ENCODE measurements at places on chromosomes 13 and 19. TPM values are rescaled to one million over a fixed set of nuclear protein-coding genes. Genes with fewer than 3 reads are reported as not detected.

- H3K36me3 ChIP-seq: no peaks in the 10 kb centered on the region
- no peak for DNase-seq
- no peaks in the 10 kb centered on the region for H3K27me3 ChIP-seq
- H3K4me1 ChIP-seq: no peaks in the 10 kb centered on the region
- no peak overlapping the region for H3K4me3 ChIP-seq
- no peak overlapping the region for H3K27ac ChIP-seq
Observed at GRCh38 chr13:31067416-31068118, 94.1 kb downstream of the HSPH1 start.

DNA sequence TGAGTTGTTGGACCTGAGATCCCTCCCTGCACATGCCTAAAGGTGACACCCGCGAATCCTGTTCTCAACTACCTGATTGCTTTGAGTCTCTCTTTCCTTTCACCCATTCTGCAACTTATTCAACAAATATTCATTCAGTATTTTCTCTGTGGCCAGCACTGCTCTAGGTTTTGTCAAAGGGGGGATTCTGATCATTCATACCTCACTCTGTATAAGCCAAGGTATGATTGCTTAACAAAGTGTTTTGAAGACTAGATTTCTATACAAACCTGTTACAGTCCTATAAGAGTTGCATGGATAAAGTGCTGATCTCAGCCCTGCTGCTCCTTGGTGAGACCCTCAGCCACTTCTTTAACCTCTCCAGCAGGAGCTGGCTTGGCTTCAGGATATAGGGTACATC lies 409.7 kb downstream of the KCNRG start:
- no peak overlapping the region for H3K4me3 ChIP-seq
- H3K36me3 ChIP-seq: no peaks in the 10 kb centered on the region
- no peak for DNase-seq
- no peak overlapping the region for H3K27ac ChIP-seq

DNA sequence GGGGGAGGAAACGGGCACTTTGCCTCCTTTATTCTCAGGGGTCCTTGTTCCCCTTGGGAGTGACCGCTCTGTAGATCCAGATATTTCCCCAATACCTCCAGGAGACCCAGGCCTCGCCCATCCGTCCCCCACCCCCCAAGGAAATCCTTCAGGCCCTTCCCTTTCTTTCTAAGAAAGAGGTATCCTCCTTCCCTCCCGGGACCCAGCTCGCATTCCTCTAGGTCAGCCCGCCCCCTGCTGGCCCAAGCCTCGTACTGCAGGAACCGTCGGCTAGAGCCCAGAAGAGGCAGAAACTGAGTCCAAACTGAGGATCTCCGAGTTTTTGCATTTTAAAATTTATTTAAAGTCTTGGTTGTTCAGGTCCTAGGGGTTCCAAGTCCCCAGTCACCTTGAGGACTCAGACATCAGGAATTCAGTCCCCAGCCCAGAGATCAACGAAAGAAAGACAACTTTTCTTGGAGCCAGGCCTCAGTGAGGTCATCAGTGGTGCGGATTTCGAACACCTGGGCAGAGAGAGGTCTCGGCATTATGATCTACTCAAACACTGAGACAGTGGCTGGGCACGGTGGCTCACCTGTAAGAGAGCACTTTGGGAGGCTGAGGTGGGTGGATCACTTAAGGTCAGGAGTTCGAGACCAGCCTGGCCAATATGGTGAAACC lies 7.5 kb upstream of the LRFN1 start:
- no peaks in the 10 kb centered on the region for H3K4me1 ChIP-seq
- no peak overlapping the region for H3K4me3 ChIP-seq
- H3K27ac ChIP-seq: no peak overlapping the region

BAX gene
- polyA plus RNA-seq: 170 TPM

DNA sequence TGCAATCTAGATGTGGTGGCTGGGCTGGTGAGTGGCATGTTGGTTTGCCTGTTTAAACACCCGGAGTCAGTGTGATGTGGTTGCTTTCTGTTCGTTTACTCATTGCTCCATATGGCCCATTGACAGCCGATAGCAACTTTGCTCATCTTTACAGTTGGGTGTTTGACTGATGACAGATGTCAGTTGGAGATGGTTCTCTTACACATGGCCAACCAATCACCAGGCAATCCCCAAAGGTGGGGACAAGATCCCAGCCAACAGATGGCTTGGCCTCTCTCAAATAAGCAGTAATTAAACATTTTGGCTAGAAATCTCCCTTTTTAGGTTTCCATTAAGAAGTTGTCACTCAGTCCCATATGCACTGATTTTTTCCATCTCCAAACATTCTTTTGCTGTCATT lies 497.1 kb upstream of the ARGLU1 start:
- no peaks in the 10 kb centered on the region for H3K4me1 ChIP-seq
- no peaks in the 10 kb centered on the region for H3K27me3 ChIP-seq
- no peaks in the 10 kb centered on the region for H3K36me3 ChIP-seq
- no peak for DNase-seq

SLC1A6 gene
- polyA plus RNA-seq: not detected

URAD gene
- polyA plus RNA-seq: 51.3 TPM

AKT1S1 gene
- polyA plus RNA-seq: 39.9 TPM

FGF9 gene
- 0.27 TPM for polyA plus RNA-seq

GRCh38 chr13:108957369-108958012 lies 328.1 kb downstream of the MYO16 start:
- no peaks in the 10 kb centered on the region for H3K4me1 ChIP-seq
- H3K4me3 ChIP-seq: no peak overlapping the region
- no peaks in the 10 kb centered on the region for H3K36me3 ChIP-seq
- no peak overlapping the region for H3K27ac ChIP-seq

RASIP1 gene
- polyA plus RNA-seq: 3.8 TPM

GRCh38 chr13:112509190-112509589 lies 78.8 kb downstream of the TUBGCP3 start:
- H3K4me1 ChIP-seq: no peaks in the 10 kb centered on the region
- no peak overlapping the region for H3K4me3 ChIP-seq
- no peak for DNase-seq
- H3K27ac ChIP-seq: no peak overlapping the region

GRCh38 chr13:76148926-76149325 lies 512.8 kb downstream of the LMO7 start:
- H3K27ac ChIP-seq: no peak overlapping the region
- H3K4me1 ChIP-seq: no peaks in the 10 kb centered on the region
- H3K27me3 ChIP-seq: no peaks in the 10 kb centered on the region
- DNase-seq: no peak
- H3K4me3 ChIP-seq: no peak overlapping the region
- H3K36me3 ChIP-seq: no peaks in the 10 kb centered on the region

CLEC17A gene
- 0.55 TPM for polyA plus RNA-seq

IZUMO2 gene
- not detected for polyA plus RNA-seq

DNA sequence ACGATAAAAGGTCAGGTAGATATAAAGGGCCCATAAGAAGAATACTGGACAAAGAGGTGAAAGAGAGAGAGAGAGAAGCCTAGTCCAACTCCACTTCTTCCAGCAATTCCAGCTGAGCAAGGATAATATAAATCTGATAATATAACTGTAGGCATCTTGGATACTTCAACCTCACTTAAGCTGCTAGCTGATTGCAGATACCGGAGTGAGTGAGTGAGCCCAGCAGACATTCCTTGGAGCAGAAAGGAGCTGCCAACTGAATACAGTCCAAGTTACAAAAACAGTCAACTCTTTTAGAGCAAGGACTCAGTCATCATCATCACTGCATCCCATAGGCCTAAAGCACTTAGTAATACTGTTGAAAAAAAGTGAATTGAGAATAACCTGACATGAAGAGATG lies 387.6 kb downstream of the SLITRK6 start:
- H3K27ac ChIP-seq: no peak overlapping the region
- DNase-seq: no peak
- no peaks in the 10 kb centered on the region for H3K4me1 ChIP-seq
- H3K27me3 ChIP-seq: no peaks in the 10 kb centered on the region
- H3K4me3 ChIP-seq: no peak overlapping the region

C19orf85 gene
- not detected for polyA plus RNA-seq
